ENCODE measurements at places on chromosomes 6 and 20. TPM values are rescaled to one million over a fixed set of nuclear protein-coding genes. Genes with fewer than 3 reads are reported as not detected.

Gene LHFPL5
- not detected for total RNA-seq

- H3K27ac ChIP-seq = no peak overlapping the region
- no peaks in the 10 kb centered on the region for H3K4me1 ChIP-seq
- no peaks in the 10 kb centered on the region for H3K27me3 ChIP-seq
- DNase-seq = no peak
- H3K36me3 ChIP-seq = no peaks in the 10 kb centered on the region
Measured at GRCh38 chr6:5094327-5094726, 9.2 kb downstream of the PPP1R3G start.

GRCh38 chr6:106749609-106750008, 120.2 kb downstream of the QRSL1 start:
- H3K36me3 ChIP-seq = no peaks in the 10 kb centered on the region
- no peak for DNase-seq
- H3K4me1 ChIP-seq = no peaks in the 10 kb centered on the region
- no peak overlapping the region for H3K4me3 ChIP-seq
- H3K27ac ChIP-seq = no peak overlapping the region
- peaks cover 3% of the 10 kb centered on the region for H3K27me3 ChIP-seq

DNA sequence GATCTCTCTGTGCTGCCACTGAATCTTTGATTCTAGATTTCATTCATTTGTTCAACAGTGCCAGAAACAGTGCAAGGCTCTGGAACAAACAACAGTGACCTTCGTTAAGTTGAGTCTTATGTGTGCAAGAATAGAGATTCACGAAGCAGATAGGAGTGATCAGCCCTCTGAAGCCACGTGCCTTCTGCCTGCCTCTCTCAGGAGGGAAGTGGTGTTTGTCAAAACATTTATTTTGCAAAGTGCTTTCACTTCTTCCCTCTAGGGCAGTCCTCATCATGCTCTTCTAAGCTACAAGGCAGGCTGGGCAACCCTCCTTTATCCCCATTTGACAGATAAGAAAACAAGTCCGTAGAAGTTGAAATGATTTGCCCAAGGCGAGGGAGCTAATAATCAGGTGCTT, 204.3 kb downstream of the TFAP2C start:
- no peak overlapping the region for H3K4me3 ChIP-seq
- H3K36me3 ChIP-seq = no peaks in the 10 kb centered on the region
- H3K27ac ChIP-seq = no peak overlapping the region
- no peak for DNase-seq
- peaks cover 33% of the 10 kb centered on the region for H3K27me3 ChIP-seq

DNA sequence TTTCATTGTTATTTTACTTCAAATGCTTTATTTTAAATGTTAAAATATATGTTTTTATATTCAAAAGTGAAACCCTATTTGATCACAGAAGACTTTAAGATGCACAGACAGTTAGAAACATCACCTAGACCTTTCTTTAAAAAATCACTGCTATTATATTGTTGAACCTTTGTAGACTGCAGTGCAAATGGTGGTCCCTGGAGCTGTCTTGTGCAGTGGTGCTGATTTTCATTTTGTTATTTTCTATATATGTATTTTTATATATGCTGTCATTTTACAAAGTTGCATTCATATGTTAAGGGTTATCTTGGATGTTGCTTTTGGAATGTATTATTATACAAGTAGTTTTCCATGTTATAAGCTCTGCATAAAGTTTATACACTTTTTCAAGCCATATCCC, 18.7 kb upstream of the HLA-B start:
- H3K4me3 ChIP-seq = no peak overlapping the region
- H3K27ac ChIP-seq = no peak overlapping the region
- no peak for DNase-seq
- H3K36me3 ChIP-seq = no peaks in the 10 kb centered on the region

- no peaks in the 10 kb centered on the region for H3K4me1 ChIP-seq
- no peak for DNase-seq
- no peak overlapping the region for H3K4me3 ChIP-seq
- H3K36me3 ChIP-seq = no peaks in the 10 kb centered on the region
- H3K27ac ChIP-seq = no peak overlapping the region
Measured at GRCh38 chr6:106002005-106002404, 84.1 kb upstream of the PRDM1 start.

Gene THEMIS
- 0.13 TPM for total RNA-seq

DNA sequence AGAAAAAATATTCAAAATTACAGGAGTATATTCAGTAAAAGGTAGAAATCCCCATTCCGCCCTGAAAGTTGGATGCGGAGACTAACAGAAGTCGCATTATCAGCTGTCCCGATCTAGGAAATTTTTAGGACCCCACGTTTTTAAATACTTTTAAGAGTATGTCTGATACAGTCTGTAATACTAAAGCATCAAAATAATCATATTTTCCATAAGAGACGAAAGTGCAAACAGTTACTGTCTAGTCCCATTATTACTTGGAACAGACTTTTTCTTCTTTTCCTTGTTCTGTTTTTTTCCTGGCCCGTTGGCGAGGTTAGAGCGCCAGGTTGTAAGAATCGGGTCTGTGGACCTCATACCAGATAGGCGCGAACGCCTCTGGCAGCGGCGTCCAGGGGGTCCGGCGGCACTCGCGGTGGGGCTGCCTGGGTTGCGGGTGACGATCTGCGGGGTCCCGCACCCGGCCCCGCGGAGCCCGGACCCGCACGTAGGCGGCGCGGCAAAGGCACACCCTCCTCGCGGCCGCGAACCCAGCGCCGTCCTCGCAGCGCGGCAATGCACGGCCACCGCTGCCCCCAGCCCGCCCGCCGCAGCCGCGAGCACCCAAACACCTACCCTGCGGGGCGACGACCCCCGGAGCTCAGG, 460 bp downstream of the PLAGL1 start:
- peak overlapping the region; percentile 72 for H3K27ac ChIP-seq
- H3K4me3 ChIP-seq = peak overlapping the region; percentile 58
- DNase-seq = no peak

DNA sequence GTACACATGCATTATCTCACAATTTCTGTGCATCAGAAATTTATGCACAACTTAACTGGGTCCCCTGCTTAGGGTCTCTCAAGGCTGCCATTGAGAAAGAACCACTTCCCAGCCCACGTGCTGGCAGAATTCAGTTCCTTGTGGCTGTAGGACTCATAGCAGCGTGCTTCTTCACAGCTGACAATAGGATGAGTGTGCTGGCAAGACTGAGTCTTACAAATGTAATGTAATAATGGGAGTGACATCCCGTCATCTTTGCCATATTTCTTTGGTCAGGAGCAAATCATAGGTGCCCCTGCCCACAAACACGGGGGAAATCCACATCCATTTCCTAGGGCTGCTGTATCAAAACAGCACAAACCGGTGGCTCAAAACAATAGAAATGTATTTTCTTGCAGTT, 77.4 kb downstream of the FIG4 start:
- H3K27me3 ChIP-seq = no peaks in the 10 kb centered on the region
- peaks cover 33% of the 10 kb centered on the region for H3K36me3 ChIP-seq
- peaks cover 9% of the 10 kb centered on the region for H3K4me1 ChIP-seq
- no peak for DNase-seq
- no peak overlapping the region for H3K27ac ChIP-seq

GRCh38 chr6:34140075-34140474, 5.8 kb downstream of the GRM4 start:
- no peak for DNase-seq
- no peak overlapping the region for H3K4me3 ChIP-seq
- peaks cover 19% of the 10 kb centered on the region for H3K4me1 ChIP-seq
- no peaks in the 10 kb centered on the region for H3K36me3 ChIP-seq

Gene PARD6B
- total RNA-seq = 4.0 TPM

- no peaks in the 10 kb centered on the region for H3K27me3 ChIP-seq
- H3K27ac ChIP-seq = no peak overlapping the region
Measured at GRCh38 chr6:89298680-89299465, 16.2 kb downstream of the GABRR2 start.

Gene MPC1
- 666 TPM for total RNA-seq

Gene SYCP2L
- 0.47 TPM for total RNA-seq

DNA sequence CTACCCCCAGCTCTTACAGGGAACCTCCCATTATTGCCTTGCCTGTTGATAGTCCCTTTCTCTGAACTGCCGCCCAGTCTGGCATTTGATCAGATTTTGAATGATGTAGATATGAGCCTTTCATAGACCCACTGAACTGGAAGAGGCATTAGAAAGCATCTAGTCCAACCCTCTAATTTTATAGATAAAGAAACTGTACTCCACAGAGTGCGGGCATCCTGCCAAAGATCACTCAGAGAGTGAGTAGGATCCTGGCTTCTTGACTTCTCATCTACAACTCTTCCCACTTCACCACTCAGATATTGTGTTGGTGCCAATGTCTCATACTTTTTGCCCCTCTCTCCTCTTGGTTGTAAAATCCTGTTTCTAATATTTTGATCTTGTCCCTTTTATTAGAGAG, 179.2 kb upstream of the BMP2 start:
- H3K4me1 ChIP-seq = no peaks in the 10 kb centered on the region
- H3K36me3 ChIP-seq = no peaks in the 10 kb centered on the region
- no peak for DNase-seq
- H3K27ac ChIP-seq = no peak overlapping the region
- no peaks in the 10 kb centered on the region for H3K27me3 ChIP-seq
- no peak overlapping the region for H3K4me3 ChIP-seq

Gene RPS10
- total RNA-seq = 551 TPM

- DNase-seq = peak; percentile 22
- no peak overlapping the region for H3K27ac ChIP-seq
Measured at GRCh38 chr6:85126485-85127167, 323.3 kb upstream of the NT5E start.

Gene BACH2
- total RNA-seq = 3.8 TPM

DNA sequence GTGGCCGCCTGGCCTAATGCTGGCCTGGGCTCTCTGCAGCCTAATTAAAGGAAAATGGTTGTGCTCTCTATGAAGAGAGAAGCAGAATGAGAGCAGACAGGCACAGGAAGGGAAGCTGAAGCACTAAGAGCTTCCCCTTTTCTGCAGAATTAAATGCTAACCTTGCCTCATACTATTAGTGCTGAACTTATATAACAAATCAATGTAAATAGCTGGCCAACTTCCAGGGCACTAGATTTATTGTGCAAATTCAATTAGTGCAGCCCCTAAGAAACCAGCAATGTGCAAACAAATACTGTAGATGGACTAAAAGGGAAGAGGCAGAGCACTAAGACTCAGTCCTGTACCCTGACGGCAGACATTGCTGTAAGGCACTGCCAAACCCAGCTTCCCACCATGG, 36.1 kb upstream of the INSM1 start:
- no peaks in the 10 kb centered on the region for H3K4me1 ChIP-seq
- H3K36me3 ChIP-seq = no peaks in the 10 kb centered on the region
- DNase-seq = no peak
- no peak overlapping the region for H3K27ac ChIP-seq

- H3K27ac ChIP-seq = no peak overlapping the region
- H3K4me1 ChIP-seq = no peaks in the 10 kb centered on the region
- H3K27me3 ChIP-seq = no peaks in the 10 kb centered on the region
- H3K36me3 ChIP-seq = no peaks in the 10 kb centered on the region
Measured at GRCh38 chr6:80605165-80605989, 498.9 kb downstream of the BCKDHB start.

GRCh38 chr6:39898625-39899024, 35.6 kb downstream of the MOCS1 start:
- no peak overlapping the region for H3K27ac ChIP-seq
- no peaks in the 10 kb centered on the region for H3K4me1 ChIP-seq
- no peak for DNase-seq
- H3K36me3 ChIP-seq = no peaks in the 10 kb centered on the region
- no peak overlapping the region for H3K4me3 ChIP-seq

Gene DPPA5
- not detected for total RNA-seq

GRCh38 chr6:1445650-1446330, 56.4 kb downstream of the FOXF2 start:
- no peaks in the 10 kb centered on the region for H3K36me3 ChIP-seq
- H3K27me3 ChIP-seq = peaks cover 4% of the 10 kb centered on the region
- no peak overlapping the region for H3K4me3 ChIP-seq
- no peak overlapping the region for H3K27ac ChIP-seq
- no peaks in the 10 kb centered on the region for H3K4me1 ChIP-seq

Gene ATP9A
- 27.3 TPM for total RNA-seq

Gene KHDC1
- total RNA-seq = 1.1 TPM

Gene PRDM13
- total RNA-seq = not detected

GRCh38 chr6:38649744-38650143, 10.0 kb upstream of the BTBD9 start:
- no peak overlapping the region for H3K27ac ChIP-seq
- H3K4me3 ChIP-seq = no peak overlapping the region
- H3K4me1 ChIP-seq = peaks cover 2% of the 10 kb centered on the region
- no peak for DNase-seq
- no peaks in the 10 kb centered on the region for H3K36me3 ChIP-seq

GRCh38 chr20:438571-439469, 23.5 kb downstream of the TBC1D20 start:
- peaks cover 95% of the 10 kb centered on the region for H3K36me3 ChIP-seq
- peaks cover 18% of the 10 kb centered on the region for H3K4me1 ChIP-seq
- DNase-seq = no peak
- H3K27me3 ChIP-seq = no peaks in the 10 kb centered on the region

DNA sequence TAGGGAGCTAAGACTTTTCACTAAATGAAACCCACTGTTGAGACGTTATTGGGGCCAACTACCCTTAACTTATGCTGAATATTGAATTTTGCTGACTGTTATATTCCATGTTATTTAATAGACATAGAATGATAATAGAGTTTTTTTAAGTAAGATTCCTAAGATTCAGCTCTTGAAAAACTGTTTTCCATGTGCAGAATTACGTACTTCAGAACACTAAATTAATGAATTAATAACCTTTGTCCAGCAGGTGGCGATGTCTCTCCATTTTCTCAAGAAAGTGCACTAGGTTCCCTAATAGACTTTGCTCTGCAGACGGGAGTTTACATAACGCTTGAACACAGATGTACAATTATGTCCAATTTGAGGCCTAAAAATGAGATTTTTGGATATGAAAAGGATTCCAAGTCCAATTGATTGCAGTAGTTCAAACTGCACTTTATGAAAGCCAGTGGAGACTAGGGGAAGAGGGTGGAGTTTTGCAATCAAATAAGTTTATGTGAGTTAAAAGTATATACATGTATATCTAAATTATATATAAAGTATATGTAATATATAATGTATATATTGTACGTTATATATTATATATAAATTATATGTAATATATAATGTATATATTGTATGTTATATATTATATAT, 282.1 kb downstream of the UST start:
- no peak overlapping the region for H3K4me3 ChIP-seq
- no peak for DNase-seq
- no peak overlapping the region for H3K27ac ChIP-seq
